Brain microvascular endothelial cell (primary cell): ENCODE measurements at places on chromosomes 3 and 15.

GRCh38 chr3:25412269-25412668 lies 15.8 kb upstream of the RARB start:
- peak; percentile 51 for DNase-seq

DNA sequence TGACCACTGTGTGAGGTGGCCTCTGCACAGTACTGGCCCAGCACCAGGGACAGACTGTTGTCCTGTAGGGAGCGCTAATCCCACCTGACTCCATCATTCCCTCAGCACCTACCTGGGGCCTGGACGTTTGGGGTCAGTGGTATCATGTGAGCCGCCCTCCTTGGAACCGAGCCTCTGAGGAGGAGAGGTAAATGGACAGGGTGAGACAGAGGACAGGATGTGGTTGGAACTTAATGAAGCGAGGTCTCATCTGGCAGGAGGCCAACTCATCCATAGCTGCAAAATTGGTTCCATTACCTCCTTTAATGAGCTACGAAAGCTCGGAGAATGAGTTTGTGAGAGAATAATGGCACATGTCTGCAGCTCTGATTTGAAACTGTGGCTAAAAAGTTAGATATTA lies 13.9 kb downstream of the MAPKAPK3 start:
- DNase-seq, result no peak

GRCh38 chr3:184031187-184031792 lies at the start of gene HTR3D:
Gene HTR3D (plus strand): TSS chr3:184031742. CDS start chr3:184031742, 0 bp downstream.
- no peak for DNase-seq

GRCh38 chr15:67185621-67186225 lies 68.7 kb downstream of the AAGAB start:
- DNase-seq, result no peak

- no peak for DNase-seq
These were observed 9.7 kb downstream of the SLTM start for GRCh38 chr15:58923696-58924300.

- DNase-seq, result no peak
These were observed 2.1 kb upstream of the AMIGO3 start for GRCh38 chr3:49721596-49721895.

DNA sequence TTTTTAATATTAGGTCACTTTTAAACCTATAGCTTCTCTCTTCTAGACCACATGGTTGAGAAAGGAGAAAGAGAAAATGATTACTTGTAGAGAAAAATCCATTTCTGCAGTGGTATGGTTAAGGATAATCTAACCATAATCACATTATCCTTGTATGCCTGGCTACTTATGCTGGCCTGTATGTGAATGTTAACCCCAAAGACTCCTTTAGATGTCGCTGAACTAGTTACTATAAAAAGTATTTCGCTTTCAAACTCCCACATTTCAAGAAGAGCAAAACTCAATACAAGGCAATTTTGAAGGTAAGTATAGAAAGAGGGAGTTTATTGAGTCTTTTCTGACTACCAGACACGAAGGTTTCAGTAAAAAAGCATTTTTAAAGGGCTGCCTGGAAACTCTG lies 2.2 kb downstream of the KCTD6 start:
- DNase-seq, result no peak

GRCh38 chr15:29207758-29208108 lies 61.9 kb downstream of the NSMCE3 start:
- DNase-seq, result no peak

- peak; percentile 72 for DNase-seq
These were observed 2.9 kb upstream of the TM4SF19 start for GRCh38 chr3:196341137-196341536.

GRCh38 chr3:155386919-155387318 lies 93.4 kb upstream of the STRIT1 start:
- DNase-seq, result no peak

- no peak for DNase-seq
These were observed 1.1 kb upstream of the CDC25A start for GRCh38 chr3:48189321-48189720.

- DNase-seq, result peak; percentile 23
These were observed 883 bp downstream of the MAGEF1 start for GRCh38 chr3:184710870-184711492.

- DNase-seq, result no peak
These were observed 146.3 kb downstream of the TLE3 start for GRCh38 chr15:69951256-69951897.

GRCh38 chr15:100464256-100464655 lies 64.5 kb downstream of the CERS3 start:
- no peak for DNase-seq

- DNase-seq, result no peak
These were observed 2.6 kb upstream of the LOXL1 start for GRCh38 chr15:73923488-73924164.

DNA sequence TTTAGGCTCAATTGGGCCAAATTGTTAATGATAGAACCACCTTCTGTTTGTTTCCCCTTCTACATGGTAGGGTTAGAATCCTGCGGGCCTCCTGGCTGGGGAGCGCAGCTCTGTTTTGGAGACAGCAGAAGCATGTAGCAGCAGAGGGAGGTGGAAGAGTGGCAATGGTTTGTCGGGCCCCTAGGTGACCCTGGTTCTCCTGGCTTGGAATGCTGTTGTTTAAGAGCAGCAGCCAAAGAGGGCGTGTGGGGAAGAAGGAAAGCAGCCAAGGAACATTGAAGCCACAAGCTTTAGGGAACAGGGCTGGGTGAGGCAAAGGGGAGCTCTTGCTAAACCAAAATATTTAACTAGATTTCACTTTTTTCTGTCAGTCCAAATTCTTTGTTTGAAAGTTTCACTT lies 213.7 kb upstream of the NR2E3 start:
- no peak for DNase-seq

DNA sequence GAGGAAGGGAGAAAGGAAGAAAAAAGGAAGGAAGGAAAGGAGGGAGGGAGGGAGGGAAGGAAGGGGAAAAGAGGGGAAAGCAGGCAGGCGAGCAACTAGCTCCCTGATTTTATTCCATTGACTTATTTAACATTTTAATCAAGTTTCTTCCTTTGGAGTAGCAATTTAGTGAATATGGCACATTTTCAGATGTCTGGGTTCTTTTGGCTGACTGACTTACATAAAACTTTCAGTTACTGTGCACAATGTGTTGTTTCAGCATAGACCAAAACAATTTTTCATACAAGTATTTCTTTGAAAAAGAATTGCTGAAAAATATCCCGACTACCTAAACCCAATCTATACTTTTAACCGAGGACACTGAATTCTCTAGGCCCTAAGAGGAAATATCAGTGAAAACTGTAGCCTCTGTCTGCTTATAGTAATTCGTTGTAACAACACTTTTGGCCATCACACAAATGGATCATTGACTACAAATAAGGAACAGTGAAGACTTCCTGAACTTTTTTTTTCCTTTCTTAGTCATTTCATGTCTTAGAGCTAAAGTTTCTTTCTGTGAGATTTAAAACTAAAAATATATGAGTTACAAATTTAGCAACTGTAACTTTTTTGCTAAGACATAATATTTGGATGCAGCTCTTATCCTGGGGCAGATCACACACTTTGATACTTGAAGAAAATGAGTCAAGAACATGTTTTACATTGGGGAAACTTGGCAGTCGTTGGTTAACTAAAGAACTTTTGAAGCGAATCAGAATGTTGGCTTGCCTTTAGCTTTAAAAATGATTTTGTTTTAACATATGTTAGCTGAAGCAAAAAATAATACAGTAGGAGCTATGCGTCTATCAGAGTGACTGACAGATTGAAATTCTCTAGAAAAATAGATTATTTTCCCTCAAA lies 79.6 kb downstream of the SOX2 start:
- no peak for DNase-seq

GRCh38 chr3:78613421-78613879 lies 1154.3 kb downstream of the ROBO1 start:
- DNase-seq, result no peak

GRCh38 chr15:40232625-40233070 lies 6.2 kb upstream of the PAK6 start:
- no peak for DNase-seq

- no peak for DNase-seq
These were observed 677.0 kb downstream of the FHIT start for GRCh38 chr3:60574046-60574769.

GRCh38 chr3:61875046-61875844 lies 313.9 kb downstream of the PTPRG start:
- DNase-seq, result peak; percentile 22

GRCh38 chr3:70507486-70507885 lies 195.0 kb upstream of the MDFIC2 start:
- no peak for DNase-seq

- no peak for DNase-seq
These were observed 20.4 kb downstream of the CD200 start for GRCh38 chr3:112353365-112353764.

DNA sequence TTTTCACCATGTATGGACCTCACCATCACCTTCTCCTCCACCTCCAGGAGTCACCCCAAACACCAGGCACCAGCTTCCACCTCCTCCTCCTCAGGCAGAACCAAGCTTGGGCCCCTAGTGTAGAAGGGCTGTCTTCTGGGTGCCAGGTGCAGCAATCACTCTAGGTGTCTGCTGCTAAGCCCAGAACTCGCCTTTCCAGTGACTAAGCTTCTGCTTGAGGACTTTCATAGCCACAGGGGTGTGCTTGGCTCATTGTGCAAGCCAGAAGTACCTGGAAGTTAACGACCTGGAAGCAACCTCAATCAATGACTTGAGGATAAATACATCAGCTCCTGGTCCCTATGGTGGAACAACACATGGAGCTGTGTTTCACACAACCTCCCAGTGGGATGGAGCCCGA lies 49.8 kb upstream of the PXYLP1 start:
- DNase-seq, result no peak

- DNase-seq, result peak; percentile 34
These were observed 28.6 kb downstream of the SOX14 start for GRCh38 chr3:137792626-137793271.
